ENCODE measurements at places on chromosomes 13 and 19.
A peak's percentile ranks its signal among the peaks of the same experiment; 100 is the strongest.

DNA sequence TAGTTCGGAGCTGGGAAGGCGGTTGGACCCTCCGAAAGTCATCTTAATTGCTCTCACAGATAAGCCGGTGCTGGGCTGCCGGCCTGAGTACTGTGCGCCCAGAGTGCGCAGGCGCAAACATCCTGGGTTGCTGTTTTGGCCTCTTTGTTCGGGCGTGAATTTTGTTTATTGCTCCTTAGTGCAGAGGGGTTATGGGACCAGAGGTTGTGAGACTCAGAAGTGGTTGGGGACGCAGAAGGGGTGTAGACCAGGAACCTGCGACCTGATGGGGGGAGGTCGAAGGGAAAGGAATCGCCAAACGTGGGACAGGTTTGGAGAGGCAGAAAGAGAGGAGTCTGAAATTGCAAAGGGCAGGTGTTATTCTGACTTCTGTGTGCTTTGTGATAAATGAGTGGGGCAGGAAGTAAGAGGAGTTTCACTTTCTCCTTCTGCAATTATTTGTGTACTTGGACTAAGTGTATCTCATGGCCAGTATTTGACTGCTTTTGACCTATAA lies 607 bp upstream of the ZNF566 start:
- DNase-seq = peak; percentile 95

DNA sequence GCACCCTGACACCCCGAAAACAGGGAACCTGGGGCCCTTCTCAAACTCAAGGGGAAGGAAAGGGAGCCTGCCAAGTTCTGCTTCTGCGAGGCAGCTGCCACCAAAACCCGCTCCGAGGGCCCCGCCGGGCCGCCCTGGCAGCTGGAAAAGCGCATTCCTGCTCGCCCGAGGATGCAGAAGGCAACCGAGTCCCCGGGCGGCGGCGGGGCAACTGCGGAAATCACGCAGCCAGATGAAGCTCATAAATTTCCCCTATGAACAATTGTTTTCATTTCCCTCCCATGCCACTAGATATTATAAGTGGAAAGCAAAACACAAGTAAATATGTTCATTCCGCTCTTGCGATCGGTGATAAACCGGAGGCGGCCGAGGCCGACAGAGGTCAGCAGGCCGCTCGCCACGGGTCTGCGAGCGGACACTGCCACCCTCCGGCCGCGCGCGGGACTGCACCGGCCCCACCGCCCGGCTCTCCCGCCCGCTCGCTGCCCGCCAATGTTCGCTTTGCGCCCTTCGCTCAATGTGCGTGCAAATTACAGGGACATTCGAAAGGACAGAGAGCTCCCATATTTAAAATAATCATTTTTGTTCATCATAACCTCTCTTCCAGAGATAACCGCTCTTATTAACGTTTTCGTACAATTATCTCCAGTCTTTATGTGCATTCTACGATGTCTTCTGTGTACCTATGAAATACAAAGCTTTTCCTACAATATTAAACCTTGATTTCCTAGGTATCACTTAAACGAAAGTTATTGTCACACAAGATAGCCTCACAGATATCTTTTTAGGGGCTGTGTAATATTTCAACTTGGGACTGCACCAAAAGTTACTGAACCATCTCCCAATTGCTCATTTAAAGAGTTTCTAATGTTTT lies 120.8 kb upstream of the ZNF507 start:
- DNase-seq = peak; percentile 51

- DNase-seq = no peak
Observed at GRCh38 chr13:31930901-31931522, 100.6 kb upstream of the FRY start.

- DNase-seq = no peak
Observed at GRCh38 chr13:106381091-106381490, 154.4 kb downstream of the EFNB2 start.

DNA sequence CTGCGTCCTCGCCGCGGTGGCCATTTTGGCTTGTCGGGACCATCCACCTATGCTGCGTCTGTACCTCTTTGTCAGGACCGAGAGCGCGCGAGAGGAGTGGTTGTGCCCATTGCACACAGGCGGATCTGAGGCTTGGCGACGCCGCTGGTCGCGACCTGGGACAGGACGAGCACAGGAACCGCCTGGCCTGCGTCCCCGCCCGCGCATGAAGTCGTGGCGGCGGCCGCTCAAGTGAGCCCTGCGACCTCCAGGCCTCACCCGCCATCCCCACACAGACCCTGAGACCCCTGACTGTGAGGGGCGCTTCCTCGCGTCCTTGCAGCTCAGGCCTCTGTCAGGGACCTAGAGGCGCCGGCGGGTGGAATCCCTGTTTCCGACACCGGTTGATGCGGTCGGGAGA lies 16.8 kb downstream of the ZNF586 start:
- DNase-seq = no peak

- DNase-seq = peak; percentile 34
Observed at GRCh38 chr13:47598340-47598911, 402.6 kb downstream of the SUCLA2 start.

DNA sequence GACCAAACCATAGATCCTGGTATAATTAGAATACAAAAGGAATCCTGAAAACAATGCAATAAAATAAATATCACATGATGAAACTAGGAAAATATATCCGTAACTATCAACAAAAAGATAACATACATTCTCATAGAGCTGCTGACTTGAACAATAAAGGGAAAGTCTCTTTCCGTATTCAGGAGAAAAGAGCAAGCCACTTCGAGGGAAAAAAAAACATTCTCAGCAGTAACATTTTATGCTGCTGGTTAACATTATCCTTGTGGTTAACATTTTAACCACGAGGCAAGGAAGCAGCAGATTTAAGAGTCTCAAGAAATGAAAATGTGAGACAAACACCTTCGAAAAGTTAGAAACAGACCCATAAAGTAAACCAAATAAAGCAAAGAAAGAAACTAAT lies 25.8 kb downstream of the NALCN start:
- peak; percentile 29 for DNase-seq

DNA sequence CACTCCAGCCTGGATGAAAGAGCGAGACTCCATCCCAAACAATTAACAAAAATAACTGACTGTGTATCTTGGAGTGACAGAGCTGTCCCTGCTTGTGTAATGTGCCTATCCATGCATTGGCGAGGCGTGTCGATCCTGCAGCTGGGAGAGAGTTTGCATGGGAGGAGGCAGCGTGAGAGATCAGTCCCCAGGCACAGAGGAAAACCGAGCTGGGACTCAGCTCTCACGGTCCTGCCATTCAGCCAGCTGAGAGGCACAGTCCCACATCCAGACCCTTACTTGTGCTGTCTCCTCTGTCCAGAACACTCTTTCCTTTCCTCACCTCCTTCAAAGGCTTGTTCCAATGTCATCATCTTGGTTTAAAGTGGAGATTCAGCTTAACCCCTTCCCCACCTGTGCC lies 11.9 kb upstream of the SULT2B1 start:
- no peak for DNase-seq

DNA sequence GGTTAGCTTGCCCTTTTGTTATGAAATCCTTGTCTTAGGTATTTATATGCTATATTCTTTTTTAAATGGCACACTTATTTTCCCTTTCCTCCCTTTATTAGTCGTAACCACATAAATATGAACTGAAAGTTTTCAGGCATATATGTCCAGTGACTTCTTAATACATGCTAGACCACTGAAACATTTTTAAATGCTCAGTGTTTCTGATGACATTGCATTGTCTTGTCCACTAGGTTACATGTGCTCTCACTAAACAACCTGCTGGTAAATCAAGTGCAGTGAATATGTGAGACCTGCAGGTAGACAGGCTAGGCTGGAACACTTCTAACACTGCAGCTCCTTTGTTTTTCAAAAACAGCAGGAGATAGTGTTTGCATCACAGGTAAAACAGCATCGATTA lies 332.6 kb upstream of the DACH1 start:
- no peak for DNase-seq

DNA sequence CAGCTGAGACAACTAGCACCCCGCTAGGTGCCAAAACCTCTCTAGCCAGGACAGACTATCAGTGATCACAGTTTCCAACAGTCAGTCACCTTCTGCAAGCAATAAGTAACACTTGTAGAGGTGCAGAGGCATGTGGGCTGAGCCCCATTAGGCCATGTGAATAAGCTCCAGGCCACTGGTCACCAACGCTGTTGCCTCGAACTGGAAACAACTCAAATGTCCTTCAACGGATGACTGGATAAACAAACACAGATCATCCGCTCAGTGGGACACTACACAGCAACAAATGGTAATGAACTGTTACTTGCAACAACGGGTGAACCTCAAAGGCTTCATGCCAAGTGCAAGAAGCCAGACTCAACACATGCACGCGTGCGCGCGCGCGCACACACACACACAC lies 27.5 kb upstream of the TMEM160 start:
- DNase-seq = no peak

- no peak for DNase-seq
Observed at GRCh38 chr13:93680329-93680728, 453.7 kb downstream of the GPC6 start.

DNA sequence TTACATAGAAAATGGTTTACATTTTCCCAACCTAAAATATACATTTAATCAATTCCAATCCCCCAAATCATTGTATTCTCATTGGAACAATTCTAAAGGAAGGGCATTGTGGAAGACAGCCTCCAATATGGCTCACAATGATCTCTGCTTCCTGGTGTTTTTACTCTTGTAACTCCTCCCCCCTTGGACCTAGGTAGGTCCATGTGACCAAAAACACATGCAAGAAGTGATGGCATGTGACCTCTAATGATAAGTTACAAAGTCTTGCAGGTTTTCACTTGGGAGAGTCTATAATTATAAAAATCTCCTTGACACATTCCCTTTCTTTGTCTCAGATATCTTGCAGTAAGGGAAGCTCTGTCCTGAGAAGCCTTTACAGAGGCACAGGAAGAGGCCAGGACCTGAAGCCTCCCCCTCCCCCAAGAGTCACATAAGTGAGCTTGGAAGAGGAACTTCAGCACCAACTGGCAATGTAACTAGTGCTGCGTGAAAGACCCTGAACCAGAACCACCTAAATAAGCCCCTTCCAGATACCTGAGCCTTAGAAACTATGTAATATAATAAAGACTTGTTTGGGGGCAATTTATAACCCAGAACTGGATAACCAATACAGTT lies 816.2 kb upstream of the ATXN8OS start:
- DNase-seq = no peak

DNA sequence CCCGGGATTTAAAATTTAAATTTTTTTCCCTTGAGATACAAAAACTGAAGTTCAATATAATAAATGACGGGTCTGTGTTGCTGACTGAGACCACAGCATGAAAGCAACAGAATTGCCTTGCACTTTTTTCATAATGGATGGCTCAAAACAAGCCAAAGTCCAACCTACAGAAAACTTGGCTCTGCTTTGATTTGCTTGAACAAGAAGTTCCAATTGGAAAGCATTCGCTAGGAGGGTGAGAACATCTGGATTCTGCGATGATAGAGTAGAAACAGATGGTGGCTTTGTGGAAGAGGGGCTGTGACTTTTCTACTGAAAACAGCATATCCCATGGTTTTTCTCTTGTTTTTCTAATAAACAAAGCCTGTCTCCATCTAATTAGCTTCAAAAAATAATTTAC lies 46.4 kb downstream of the THSD1 start:
- DNase-seq = peak; percentile 70

GRCh38 chr19:2375353-2376121 lies 15.5 kb downstream of the TMPRSS9 start:
- DNase-seq = no peak

GRCh38 chr19:13507053-13507611 lies 853 bp upstream of the CACNA1A start:
- DNase-seq = no peak

DNA sequence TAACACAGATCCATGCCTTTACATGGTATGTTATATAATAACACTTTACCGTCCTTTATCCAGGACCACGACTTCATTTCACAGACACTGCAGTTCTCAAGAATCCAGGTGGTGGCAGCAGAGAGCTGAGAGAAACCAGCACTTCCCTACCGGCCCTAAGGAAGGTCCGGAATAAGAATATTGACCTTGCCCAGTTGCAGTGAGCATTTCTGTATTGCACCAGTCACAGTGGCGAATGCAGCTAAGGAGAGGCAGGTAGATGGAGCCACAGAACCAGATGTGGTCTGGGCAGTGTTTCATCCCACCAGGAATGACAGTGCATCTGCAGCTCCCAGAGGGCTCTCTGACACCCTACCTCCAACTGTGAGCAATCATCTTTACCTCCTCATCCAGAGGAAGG lies 44.6 kb downstream of the ZNF787 start:
- DNase-seq = peak; percentile 74

DNA sequence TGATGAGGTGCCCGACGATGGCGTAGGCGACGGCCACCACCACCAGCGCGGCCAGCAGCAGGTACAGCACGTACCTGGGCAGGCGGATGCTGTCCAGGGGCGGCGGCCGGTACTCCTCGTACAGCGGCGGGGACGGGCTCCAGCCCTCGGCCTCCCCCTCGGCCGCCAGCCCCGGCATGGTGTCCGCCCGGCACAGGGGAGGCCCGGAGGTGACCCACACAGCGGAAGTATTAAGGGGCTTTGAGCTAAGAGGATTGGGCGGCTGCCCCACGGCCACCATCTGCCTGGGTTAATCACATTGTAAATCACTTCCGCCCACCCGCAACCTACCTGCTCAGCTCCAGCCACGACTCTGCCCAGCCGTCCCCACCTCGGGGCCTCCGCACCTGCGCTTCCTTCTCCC lies at the start of gene SMIM44:
Gene SMIM44, minus strand, starts transcription at position 216 of the 403 bp plus-strand sequence. Its CDS starts 38 bp downstream, at position 178.
- DNase-seq = no peak

- peak; percentile 91 for DNase-seq
Observed at GRCh38 chr19:44570984-44571684, 41.7 kb upstream of the CEACAM20 start.

DNA sequence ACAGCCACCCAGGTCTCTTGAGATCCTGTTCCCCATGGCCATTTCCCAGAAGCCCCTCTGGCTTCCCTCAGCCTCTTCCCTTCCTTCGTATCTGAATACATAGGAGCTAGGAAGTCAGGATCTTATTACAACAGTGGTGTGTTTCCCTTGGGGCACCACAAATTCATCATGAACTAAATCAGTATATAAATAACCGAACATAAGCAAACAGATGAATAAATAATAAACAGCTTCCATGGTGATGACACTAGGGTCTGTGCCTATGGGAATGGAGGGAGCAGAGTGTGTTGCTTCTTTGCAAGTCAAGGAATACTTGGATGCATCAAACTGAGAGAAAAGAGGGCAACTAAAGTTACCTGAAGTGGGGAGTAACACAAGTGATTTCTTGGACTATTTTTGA lies 527.6 kb downstream of the LMO7 start:
- no peak for DNase-seq

- peak; percentile 39 for DNase-seq
Observed at GRCh38 chr13:42478531-42479156, 95.3 kb upstream of the TNFSF11 start.

- peak; percentile 57 for DNase-seq
Observed at GRCh38 chr19:41352609-41353465, 885 bp downstream of the TGFB1 start.

GRCh38 chr19:11759805-11760204 lies 7.0 kb upstream of the ZNF441 start:
- no peak for DNase-seq

Data from cardiac fibroblast (primary cell).